HEK293T (cell line): ENCODE measurements at places on chromosomes 3 and 15.

- no peak for DNase-seq
Measured at GRCh38 chr3:177538750-177539730, 341.8 kb upstream of the TBL1XR1 start.

- DNase-seq, result no peak
Measured at GRCh38 chr3:25895443-25895842, 105.6 kb downstream of the OXSM start.

DNA sequence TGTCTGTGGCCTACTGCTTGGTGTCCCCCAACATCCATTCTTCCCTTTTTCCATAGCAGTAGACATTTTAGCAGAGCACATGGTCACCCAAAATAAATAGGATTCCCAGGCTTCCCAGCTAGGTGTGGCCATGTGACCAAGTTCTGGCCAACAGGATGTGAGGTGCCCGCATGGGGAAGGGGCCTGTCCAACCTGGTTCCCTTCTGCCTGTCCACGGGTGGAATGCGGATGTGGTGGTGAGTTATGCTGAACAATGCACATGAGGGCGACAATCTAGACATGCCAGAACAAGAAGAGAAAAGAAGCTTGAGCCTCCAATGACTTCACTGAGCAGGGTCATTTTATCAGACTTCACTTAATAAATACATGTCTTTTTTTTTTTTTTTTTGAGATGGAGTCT lies 77.6 kb upstream of the DLG1 start:
- no peak for DNase-seq

- DNase-seq, result no peak
Measured at GRCh38 chr3:129315998-129316247, 37.3 kb downstream of the HMCES start.

GRCh38 chr3:26625187-26625586 lies 2.6 kb downstream of the LRRC3B start:
- DNase-seq, result no peak
